ENCODE measurements at places on chromosomes 2 and 18.

DNA sequence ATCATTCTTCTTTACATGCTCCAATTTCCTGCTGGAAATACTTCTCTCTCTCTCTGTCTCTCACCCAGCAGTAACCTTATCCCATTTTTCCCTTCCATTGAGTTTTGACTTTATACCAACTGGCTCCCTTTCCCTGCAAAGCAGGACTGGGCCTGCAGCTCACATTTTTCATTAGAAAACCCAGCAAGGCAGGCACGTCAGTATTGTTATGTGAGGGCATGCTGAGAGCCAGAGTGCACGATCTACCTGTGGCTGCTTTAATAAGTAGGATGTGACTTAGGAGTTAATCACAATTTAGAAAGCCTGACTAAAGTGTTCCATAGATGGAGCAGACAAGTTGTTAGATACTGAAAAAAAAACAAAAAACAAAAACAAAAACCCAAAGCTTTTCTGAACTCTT lies 5.2 kb upstream of the NDUFV2 start:
- no peak for DNase-seq

GRCh38 chr2:59974051-59974766 lies 579.2 kb downstream of the BCL11A start:
- no peak for DNase-seq

DNA sequence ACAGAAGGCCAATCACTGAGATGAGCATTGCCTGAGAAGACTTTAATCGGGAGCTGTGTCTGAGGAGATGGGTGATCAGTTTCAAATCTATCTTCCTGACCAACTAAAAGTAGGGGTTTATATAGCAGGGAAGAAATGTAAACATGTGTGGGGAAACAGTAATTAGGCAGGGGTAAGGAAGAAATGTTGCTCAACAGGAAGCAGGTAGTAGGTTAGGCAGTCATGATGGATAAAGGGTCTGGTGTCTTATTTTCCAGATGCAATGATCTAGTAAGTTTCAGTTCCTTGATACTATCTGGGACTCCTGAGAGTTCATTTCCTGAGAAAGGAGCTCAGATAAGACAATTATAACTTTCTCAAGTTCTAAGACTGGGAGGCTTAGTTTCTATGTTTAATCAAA lies 33.8 kb upstream of the DNAJC10 start:
- DNase-seq: no peak

- no peak for DNase-seq
Observed at GRCh38 chr2:237967463-237967951, 693 bp downstream of the UBE2F start.

DNA sequence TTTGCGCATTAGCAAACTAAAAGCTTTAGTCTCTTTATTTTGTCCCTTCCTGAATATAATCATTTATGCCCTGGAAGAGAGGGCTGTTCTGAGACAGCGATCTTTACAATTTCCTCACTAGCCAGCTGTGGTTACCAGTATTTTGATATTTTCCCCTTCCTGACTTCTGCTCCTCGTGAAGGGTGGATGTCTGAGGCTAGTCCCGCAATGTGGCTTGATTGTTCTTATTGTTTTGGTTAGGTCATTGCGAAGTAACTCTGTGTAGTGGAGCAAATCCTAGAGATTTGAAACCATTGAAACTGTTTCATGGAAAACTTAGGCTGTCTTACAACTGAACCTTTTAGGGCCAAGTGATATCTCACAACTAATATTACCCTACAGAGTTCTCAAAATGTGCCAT lies 2.4 kb downstream of the MRPL33 start:
- no peak for DNase-seq

GRCh38 chr2:158357699-158358098 lies 98.9 kb downstream of the CCDC148 start:
- no peak for DNase-seq

DNA sequence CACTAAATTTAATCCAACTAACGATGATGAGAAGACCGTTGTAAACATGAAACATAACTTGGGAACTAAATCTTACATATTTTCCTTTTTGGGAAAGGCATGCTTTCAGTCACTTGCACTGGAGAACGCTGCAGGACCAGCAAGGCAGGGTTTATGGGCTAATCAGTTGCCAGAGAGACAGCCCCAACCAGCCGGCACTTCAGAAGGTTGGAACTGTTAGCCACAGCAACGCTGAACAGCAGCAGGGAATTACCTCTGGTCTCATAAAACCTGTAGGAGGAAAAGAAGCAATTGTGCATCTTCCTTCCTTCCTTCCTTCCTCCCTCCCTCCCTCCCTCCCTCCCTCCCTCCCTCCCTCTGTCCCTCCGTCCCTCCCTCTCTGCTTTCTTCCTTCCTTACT lies 33.9 kb upstream of the SIX2 start:
- no peak for DNase-seq

DNA sequence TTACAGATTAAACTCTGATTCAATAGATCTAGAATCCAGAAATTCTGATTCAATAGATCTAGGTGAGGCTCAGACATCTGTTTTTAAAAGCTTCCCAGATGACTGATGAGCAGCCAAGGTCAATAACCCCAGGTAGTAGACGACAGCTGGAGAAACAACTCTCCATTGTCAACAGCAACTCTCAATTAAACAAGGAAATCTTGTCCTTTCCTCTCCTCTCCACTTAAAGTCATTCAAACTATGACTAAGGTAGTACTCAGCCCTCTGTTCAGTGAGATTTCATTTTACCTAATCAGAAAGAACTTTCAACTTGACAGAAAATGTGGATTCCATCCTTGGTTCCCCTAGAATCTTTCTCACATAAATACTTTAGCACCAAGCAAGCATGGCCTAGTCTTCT lies 94.6 kb upstream of the SCG2 start:
- DNase-seq: no peak

- no peak for DNase-seq
Observed at GRCh38 chr2:24434541-24434940, 56.5 kb upstream of the NCOA1 start.

DNA sequence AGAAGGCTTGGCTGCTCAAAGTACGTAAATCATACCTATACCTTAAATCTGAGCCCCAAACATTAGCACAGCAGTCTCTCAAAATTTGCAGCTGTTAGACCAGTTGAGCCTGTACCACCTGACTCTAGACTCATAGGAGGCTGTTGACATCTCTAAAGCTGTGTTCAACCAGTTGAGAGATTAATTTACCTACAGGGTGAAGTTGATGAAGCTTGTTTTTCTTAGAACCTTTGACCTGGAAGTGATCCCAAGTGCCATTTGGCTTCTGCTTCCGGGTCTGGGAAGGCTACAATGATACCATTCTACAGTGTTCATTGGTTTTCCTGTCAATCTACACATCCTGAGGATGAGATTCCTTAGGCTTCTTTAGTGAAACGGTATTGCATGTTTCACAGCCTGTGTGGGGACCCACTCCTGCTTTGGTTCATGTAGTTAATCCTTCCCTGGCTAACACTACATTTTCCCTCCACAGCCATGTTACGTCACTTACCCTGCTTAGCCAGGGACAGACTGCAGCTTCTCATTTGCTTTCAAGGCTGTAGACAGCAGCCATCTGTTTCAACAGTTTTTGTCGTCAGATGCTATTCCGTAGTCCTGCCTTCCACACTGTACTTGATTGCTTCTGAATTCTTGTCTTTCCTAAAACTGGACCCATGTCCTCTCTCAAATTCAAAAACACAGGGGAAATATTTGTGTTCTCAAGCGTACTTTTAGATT lies 4.7 kb upstream of the IL1RL2 start:
- DNase-seq: no peak

DNA sequence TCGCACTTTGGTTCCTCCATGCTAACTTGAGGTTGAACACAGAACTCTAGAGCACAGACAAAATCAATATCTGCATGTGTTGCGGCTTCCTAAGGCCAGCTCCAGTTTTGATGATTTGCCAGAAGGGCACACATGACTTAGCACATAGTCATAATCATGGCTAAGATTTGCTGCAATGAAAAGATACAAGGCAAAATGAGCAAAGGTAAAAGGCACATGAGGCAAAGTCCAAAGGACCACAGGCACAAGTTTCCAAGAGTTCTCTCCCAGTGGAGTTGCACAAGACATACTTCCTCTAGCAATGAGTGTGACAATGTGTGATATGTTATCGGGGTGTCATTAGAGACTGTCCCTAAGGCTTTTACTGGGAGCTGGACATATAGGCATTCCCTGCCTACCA lies 24.2 kb upstream of the CXXC1 start:
- no peak for DNase-seq

DNA sequence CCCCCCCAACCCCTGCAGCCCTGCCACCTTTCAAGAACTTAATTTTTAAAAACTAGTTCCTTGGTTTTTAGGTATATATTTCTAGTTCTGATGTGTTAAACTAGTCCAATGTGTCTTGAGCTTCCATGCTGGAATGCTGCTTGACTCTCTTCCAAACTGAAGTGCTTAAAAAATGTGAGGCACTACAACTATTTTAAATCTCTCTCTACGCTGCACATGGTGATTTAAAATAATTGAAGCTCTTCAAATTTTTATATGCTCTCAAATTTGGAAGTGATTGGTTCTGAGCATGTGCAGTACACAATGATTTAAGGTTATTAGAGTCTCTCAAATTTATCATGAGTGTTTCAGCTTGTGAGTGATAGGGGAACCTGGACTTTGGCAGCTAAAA lies 192.6 kb upstream of the ZEB2 start:
- DNase-seq: no peak

DNA sequence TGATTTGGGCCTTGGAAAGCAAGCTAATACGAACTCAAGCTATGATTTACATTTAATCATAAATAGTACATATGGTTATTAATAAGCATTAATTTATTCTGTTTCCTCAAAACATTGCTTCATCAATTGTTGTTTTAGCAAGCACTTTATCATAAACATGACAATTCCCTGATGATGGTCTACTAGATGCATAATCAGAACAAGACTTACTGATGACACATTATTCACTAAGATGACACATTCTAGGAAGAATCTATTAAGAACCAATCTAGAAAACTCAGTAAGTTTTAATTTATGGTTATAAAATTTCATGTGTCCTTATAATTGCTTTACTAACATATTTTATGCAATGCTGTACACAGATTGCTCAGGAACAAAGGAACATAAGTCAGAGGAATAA lies 815.2 kb downstream of the ERBB4 start:
- no peak for DNase-seq

DNA sequence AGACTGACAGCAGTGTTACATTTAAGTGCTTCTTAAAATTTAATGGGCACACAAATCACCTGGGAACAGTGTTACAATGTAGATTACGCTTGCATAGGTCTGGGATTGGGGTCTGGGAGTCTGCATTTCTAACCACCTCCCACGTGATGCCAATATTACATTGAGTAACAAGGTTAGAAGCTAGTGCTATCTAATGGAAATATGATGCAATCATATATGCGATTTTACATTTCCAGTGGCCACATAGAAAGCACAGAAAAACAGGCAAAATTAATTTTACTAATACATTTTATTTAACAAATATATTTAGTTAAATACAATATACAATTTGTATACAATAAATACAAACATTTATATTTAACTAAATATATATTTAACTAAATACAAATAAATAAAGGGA lies 53.7 kb downstream of the SCN7A start:
- DNase-seq: no peak

DNA sequence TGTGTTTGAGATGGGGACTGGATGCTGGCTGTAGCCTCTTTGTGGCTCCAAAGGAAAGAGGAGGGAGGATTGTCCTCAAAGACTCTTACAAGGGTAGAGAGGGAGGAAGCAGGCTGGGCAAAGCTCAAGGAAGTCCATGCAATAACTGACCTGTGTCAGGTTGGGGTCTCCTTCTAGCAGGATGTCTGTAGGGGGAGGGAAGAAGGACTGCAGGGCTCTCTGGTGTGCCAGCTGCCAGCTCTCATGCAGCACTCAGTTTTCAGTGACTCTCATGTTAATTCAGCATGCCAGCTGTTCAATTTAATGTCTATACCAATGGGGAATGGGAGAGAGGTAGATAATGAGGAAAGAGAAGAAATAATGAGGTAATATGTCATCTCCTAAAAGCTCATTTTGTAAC lies 85.3 kb upstream of the RANBP2 start:
- no peak for DNase-seq

DNA sequence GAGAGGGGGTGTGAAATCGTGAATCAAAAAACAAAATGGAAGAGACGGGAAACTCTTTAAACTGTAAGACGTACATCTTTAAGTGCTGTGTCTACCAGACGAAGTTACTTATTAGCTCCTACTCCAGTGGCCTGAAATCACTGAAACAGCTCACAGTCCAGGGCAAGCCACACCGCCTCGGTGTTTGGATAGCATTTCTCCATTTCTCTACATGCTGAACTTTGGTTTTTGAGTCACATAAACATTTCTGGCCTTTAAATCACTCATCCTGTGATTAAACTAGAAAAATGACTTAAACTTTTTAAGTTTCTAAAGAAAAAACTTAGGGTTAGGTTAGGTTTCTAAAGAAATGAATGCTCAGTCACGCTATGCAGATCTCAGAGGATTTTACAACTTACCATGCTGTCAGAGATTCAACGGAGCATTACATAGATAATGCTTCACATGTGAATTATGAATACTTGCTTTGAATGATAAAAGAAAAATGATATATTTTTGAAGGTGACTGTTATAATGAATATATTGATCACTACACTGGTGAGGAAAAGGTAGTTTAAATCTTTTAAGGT lies 138.4 kb downstream of the MBP start:
- DNase-seq: no peak

- no peak for DNase-seq
Observed at GRCh38 chr2:7083580-7084509, 166.6 kb downstream of the RNF144A start.

- DNase-seq: no peak
Observed at GRCh38 chr2:42245396-42245795, 76.2 kb downstream of the EML4 start.

- no peak for DNase-seq
Observed at GRCh38 chr2:235621736-235622135, 127.9 kb downstream of the AGAP1 start.

GRCh38 chr2:154537024-154537423 lies 161.5 kb upstream of the KCNJ3 start:
- DNase-seq: no peak

GRCh38 chr2:171726847-171727450 lies 39.7 kb downstream of the DYNC1I2 start:
- DNase-seq: no peak

DNA sequence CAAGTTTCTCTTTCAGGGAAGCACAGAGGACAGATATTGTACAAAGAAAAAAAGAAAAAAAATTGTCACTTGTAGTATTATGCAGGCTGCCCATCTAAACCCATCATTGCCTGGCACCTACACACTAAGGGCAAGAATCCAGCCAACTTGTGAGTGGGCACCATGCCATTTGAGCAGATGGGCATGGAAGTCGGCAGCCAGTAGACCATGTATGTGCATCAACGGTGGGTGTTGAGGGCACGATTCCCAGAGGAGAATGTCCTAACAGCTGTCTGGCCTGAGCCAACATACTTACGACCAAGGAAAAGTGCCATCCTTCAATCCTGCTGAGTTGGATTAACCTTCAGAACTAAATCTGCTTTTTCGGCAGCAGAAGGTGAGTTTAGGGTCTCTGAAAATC lies 63.9 kb downstream of the ARHGAP15 start:
- no peak for DNase-seq

- DNase-seq: no peak
Observed at GRCh38 chr2:24521162-24521857, 30.3 kb downstream of the NCOA1 start.

- DNase-seq: no peak
Observed at GRCh38 chr2:194380011-194380410, 1277.0 kb upstream of the SLC39A10 start.

All from stimulated activated CD4-positive, alpha-beta T cell treated with anti-CD3 and anti-CD28 coated beads, Interleukin-1b, Interleukin-23, amount 100 ng/mL, for 4 hours (primary cell).